MCF 10A (cell line): ENCODE measurements at places on chromosomes 5 and 9. TPM values are rescaled to one million over a fixed set of nuclear protein-coding genes. Genes with fewer than 3 reads are reported as not detected.

DNA sequence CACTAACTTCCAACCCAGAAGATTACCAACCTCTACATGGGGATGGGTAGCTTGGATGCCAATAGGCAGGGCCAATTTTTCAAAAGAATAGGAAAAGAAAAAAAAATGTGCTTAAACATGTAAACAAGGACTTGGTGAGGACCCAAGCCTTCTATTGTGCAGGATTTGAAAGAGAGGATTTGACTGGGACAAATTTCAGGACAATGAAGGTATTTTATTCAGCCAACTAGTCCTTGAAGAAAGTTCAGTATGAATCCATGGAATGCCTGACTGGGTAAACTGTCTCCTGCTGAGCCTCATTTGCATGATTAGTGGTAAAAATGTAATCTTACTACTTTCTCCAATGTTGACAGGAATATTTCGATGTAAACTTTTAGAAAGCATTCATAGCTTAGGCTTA lies 192.5 kb upstream of the RORB start:
- H3K4me3 ChIP-seq: no peak overlapping the region
- H3K4me1 ChIP-seq: no peaks in the 10 kb centered on the region
- DNase-seq: no peak
- no peak overlapping the region for H3K27ac ChIP-seq

DNA sequence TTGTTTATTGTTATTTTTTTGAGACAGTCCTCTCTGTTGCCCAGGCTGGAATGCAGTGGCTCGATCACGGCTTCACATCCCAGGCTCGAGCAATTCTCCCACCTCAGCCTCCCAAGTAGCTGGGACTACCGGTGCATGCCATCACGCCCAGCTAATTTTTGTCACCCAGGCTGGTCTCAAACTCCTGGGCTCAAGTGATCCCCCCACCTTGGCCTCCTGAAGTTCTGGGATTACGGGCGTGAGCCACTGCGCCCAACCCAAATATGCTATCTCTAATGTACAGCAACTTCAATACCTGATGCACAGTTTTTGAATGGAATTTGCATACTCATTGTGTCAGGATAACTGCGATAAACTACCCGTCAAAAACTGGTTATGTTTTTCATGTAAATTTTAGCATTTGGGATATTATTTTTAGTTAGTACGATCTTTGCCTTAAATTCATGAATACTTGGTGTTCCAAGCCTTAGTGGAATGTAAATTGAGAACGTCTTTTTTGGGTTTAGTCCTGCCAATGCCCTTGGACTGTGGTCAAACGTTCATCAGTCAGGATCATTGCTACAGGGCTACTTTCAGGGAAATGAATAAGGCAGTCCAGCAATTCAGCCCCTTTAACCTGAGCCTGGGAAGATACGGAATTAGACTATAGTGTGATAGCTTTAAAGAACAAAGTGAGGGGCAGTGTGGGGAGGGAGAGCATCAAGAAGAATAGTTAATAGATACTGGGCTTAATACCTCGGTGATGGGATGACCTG lies 4.4 kb downstream of the UGCG start:
- peaks cover 23% of the 10 kb centered on the region for H3K4me1 ChIP-seq
- no peak overlapping the region for H3K4me3 ChIP-seq
- no peak overlapping the region for H3K27ac ChIP-seq
- no peaks in the 10 kb centered on the region for H3K27me3 ChIP-seq
- H3K36me3 ChIP-seq: peaks cover 6% of the 10 kb centered on the region
- no peak for DNase-seq

DNA sequence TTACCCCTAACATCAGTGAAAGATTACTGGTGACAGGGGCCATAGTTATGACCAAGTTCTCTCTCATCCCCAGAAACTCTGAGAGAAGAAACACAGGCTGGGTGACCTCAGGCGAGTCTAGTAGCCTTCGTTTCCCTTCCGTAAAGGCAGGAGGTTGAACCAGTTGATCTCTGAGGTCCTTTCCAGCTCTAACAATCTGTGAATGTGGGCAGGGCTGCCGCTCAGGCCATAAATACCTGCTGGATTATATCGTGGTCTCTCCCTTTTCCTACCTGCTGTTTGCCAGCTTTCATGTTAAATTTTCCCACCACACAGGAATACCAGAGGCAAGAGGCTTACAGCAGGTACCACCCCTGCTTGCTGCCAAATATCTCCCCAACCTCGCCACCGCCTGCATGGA lies 357.5 kb downstream of the SH3GL2 start:
- H3K4me3 ChIP-seq: no peak overlapping the region
- H3K36me3 ChIP-seq: no peaks in the 10 kb centered on the region
- DNase-seq: no peak
- no peaks in the 10 kb centered on the region for H3K4me1 ChIP-seq

DNA sequence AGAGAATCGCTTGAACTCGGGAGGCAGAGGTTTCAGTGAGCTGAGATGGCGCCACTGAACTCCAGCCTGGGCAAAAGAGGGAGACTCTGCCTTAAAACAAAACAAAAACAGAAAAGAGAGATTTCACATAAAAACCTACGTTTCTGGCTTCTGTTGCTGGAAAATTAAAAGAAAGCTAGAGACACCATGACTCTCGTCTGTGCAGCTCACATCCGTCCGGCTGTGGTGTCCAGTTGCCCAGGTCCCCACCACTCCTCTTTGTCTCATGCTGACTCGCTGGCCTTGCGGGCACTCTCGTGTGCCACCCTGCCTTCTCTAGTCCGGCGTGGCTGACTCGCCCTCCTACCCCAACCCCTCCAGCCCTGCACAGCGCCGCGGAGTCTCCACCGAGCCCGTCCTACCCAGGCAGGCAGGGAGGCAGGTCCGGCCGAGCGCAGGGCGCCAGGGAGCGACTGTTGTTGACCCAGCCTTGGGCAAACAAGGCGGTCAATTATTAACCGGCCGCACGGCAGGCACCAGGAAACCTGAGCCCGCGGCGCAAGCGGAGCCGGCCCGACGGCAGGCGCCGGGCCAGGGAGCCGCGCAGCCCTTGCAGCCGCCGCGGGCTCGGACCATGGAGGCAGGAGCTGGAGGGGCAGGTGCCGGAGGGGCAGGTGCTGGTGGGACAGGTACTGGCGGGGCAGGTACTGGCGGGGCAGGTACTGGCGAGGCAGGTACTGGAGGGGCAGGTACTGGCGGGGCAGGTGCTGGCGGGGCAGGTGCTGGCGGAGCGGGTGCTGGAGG lies at the start of gene PRRT1B:
Gene PRRT1B (plus strand): TSS at position 521 of the 783 bp plus-strand sequence. CDS start 93 bp downstream, at position 614.
- H3K4me3 ChIP-seq: no peak within 1 kb of the TSS
- no peaks in the 10 kb centered on the region for H3K36me3 ChIP-seq
- H3K27ac ChIP-seq: no peak within 1 kb of the TSS
- peaks cover 35% of the 10 kb centered on the region for H3K27me3 ChIP-seq
- H3K4me1 ChIP-seq: peaks cover 6% of the 10 kb centered on the region

DNA sequence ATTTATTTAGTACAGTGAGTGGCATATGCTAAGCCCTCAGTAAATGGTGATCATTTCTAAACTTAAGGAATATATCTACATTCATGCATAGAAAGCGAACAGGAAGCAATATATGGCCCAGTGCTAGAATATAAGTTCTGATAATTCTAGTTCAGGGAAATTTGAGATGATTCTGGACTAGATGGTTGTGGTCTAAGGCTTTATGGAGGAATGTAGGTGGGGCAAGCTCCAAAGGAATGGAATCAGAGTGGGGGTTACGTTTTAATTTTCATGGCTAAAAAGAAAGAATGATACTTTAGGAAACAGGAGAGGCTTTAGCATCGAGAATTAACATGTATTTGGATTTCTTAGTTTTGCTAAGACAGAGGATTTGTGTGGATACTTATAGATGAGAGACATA lies 56.1 kb downstream of the MTREX start:
- H3K4me1 ChIP-seq: no peaks in the 10 kb centered on the region
- peaks cover 57% of the 10 kb centered on the region for H3K36me3 ChIP-seq
- no peaks in the 10 kb centered on the region for H3K27me3 ChIP-seq
- no peak overlapping the region for H3K4me3 ChIP-seq
- H3K27ac ChIP-seq: no peak overlapping the region

DNA sequence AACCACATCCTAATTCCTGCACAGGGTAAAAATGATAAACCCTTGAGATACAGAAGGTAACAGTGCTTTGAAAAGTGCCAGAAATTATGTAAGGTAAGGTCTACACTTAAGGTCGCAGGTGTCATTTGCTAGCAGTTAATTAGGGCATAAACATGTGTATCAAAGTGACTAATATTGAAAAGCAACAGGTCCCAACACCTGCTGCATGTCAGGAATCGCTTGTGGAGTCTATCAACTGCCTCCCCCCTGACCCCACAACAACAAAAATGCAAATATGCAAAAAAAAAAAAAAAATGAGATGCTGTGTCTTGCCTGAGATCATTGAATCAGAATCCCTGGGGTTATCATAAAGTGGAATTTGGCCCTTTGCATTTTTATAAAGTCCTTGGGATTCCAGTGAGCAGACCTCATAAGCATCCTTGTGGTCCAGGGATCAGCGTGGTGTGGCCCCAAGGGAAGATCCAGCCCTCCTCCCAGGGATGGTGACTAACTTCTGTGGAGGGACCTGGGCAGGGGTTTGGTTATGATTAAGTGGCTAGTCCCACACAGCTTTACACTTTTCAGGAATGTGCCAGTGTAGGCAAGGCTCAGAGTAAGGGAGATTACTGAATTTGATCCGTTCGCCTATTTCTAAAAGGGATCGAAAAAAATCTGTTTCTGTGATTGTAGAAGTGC lies 92.5 kb upstream of the TNFSF8 start:
- H3K27me3 ChIP-seq: no peaks in the 10 kb centered on the region
- no peaks in the 10 kb centered on the region for H3K36me3 ChIP-seq
- no peaks in the 10 kb centered on the region for H3K4me1 ChIP-seq
- H3K4me3 ChIP-seq: no peak overlapping the region
- DNase-seq: no peak

GRCh38 chr5:116137544-116138378 lies 52.9 kb downstream of the COMMD10 start:
- no peak overlapping the region for H3K4me3 ChIP-seq
- H3K4me1 ChIP-seq: no peaks in the 10 kb centered on the region
- H3K27ac ChIP-seq: no peak overlapping the region

Gene PCDHAC2
- total RNA-seq: 9.3 and 12.3 TPM in 2 replicates

GRCh38 chr9:19925674-19926503 lies 137.1 kb upstream of the SLC24A2 start:
- no peaks in the 10 kb centered on the region for H3K36me3 ChIP-seq
- H3K27ac ChIP-seq: no peak overlapping the region
- peak; percentile 80 for DNase-seq

GRCh38 chr5:14221732-14222131 lies 78.6 kb downstream of the TRIO start:
- H3K27ac ChIP-seq: no peak overlapping the region
- H3K4me3 ChIP-seq: no peak overlapping the region
- H3K4me1 ChIP-seq: peaks cover 44% of the 10 kb centered on the region
- no peak for DNase-seq

DNA sequence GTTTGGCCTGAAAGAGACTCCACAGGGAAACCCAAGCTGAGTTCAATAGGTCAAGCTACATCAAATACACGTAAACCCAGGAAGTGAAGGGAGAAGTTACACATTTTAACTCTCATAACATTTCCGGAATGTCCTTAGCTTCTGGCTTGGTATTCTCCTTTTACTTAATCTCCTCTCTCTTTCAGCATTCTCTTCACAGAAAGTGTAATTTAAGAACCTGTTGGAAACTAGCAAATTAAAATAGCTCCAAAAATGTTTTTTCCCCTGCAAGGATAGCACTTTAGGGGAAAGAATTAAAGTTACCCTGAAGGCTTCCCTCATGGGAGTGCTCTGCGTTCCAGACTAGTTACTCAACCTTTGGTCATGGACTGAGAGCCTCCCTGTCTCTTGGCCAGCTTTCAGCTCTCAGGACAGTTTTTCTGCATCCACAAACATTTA lies 292.7 kb upstream of the TARS1 start:
- no peaks in the 10 kb centered on the region for H3K27me3 ChIP-seq
- peak overlapping the region; percentile 97 for H3K27ac ChIP-seq
- H3K4me1 ChIP-seq: peaks cover 24% of the 10 kb centered on the region

Gene C5orf52
- not detected in 2 replicates for total RNA-seq

Gene FBXL7
- total RNA-seq: not detected in 2 replicates

GRCh38 chr5:149745-150485 lies 41.4 kb upstream of the LRRC14B start:
- H3K36me3 ChIP-seq: no peaks in the 10 kb centered on the region
- DNase-seq: peak; percentile 81
- H3K4me1 ChIP-seq: no peaks in the 10 kb centered on the region
- H3K4me3 ChIP-seq: no peak overlapping the region
- H3K27me3 ChIP-seq: peaks cover under 1% of the 10 kb centered on the region
- no peak overlapping the region for H3K27ac ChIP-seq

Gene CACFD1
- 1.5 and 3.4 TPM in 2 replicates for total RNA-seq

Gene PCDHGA10
- total RNA-seq: 1.4 TPM in 2 replicates

- H3K36me3 ChIP-seq: peaks cover 5% of the 10 kb centered on the region
- H3K27ac ChIP-seq: peak overlapping the region; percentile 97
- peak overlapping the region; percentile 83 for H3K4me3 ChIP-seq
Measured at GRCh38 chr5:159263569-159263905, 447 bp downstream of the UBLCP1 start.

DNA sequence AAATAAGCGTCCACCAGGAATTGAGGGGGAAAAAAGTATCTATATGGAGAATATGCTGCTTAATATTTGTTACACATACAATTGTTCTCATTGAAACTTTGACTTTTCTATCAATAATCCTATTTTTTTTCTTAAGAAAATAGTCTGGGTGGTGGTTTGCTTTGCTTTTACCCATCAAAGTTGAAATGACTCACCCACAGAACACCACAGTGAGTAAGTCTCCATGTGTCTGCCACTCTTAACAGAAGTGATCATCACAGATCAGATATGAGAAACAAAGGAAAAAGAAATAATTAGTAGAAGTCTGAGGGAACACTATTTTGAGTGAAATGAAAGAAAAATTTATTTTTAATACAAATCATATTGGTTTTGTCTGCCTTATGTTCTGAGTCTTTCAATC lies 742.8 kb downstream of the CDH9 start:
- DNase-seq: peak; percentile 9
- H3K27me3 ChIP-seq: no peaks in the 10 kb centered on the region
- H3K4me3 ChIP-seq: no peak overlapping the region
- H3K4me1 ChIP-seq: peaks cover 7% of the 10 kb centered on the region
- no peak overlapping the region for H3K27ac ChIP-seq

DNA sequence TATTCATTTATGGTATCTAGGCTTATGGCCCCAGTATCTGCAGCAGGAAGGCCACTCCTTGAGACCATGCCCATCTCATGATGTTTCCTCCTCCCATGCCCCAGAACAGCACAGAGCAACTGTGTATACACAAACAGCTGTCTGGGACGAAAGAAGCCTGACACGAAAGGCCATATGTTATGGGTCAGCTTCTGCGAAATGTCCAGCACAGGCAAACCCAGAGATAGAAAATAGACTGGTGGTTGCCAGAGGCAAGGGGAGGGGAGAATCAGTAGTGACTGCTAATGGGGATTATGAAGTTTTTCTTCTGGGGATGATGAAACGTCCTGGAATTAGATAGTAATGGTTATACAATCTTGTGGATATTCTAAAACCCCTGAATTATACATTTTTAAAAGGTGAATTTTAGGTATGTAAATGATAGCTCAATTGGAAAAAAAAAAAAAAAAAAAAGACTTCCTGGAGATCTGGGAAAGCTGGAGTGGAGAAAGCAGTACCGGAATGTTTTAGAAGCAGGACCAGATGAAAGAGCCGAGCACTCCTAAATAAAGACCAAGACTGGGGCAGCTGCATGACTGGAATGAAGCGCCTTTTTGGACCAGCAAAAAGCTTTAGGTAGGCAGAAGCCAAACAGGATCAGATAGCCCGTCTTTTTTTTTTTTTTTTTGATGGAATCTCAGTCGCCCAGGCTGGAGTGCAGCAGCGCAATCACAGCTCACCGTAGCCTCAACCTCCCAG lies 29.2 kb downstream of the PCDHGC5 start:
- no peak overlapping the region for H3K27ac ChIP-seq
- DNase-seq: no peak
- H3K4me1 ChIP-seq: peaks cover 68% of the 10 kb centered on the region
